ENCODE measurements at places on chromosomes 3 and 15. TPM values are rescaled to one million over a fixed set of nuclear protein-coding genes. Genes with fewer than 3 reads are reported as not detected.

DNA sequence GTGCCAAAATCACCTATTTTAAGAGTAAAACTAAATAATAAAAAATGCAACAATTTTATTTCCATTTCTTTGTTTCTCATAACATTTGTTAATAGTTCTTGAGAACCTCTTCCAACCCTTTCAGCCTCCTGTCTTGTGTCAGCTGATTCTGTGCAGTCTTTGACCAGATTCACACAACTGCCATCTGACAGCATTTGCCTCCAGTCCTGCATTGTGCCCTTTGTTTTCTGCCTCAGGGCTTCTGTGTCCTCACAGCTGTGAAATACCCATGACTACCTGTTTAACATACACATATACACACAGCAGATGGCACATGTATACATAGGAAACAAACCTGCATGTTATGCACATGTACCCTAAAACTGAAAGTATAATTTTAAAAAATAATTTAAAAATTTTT, 13.2 kb upstream of the CNTN6 start:
- DNase-seq, result no peak

Gene C15orf62
- 0.33 TPM for total RNA-seq

- DNase-seq, result no peak
Measured at GRCh38 chr15:74768771-74769342, 13.0 kb upstream of the CSK start.

Gene RAB11A
- 263 TPM for total RNA-seq

DNA sequence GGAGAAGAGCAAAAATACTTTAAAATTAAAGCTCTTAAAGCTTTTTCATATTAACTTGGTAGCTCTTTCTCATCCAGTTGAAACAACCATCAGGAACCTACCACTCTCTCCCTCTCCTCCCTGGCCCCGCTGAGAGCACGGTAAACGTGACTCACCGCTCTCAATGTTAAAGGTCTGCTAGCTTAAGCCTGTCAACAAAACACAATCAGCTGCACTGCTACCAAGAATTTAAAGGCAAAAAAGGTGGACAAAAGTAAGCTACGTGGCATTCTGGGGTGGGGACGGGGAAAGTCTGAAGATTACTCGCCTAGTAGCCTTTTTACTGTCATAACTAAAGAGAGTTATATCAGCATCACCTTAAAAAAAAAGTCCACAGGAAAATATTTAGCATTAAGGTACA, 8.4 kb upstream of the GP5 start:
- no peak for DNase-seq

DNA sequence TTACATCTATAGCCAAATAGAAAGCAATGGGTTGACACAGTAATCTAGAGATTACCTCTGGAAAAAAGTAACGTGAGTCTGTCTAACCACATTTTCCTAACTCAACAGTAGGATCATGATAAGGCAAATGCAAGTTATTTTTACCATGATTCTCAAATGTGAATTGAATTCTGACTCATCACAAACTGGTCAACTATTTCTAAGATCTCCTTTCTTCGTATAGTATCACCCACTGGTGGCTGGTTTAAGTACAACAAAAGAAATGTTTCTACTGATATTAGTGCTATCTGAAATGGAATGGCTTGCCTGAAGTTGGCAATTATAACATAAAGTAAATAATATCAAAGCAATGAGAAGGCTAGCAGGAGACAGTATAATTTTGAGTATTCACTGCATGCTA, 102.2 kb downstream of the ABI3BP start:
- no peak for DNase-seq

Gene DLEC1
- total RNA-seq, result not detected

Gene CCDC54
- not detected for total RNA-seq

DNA sequence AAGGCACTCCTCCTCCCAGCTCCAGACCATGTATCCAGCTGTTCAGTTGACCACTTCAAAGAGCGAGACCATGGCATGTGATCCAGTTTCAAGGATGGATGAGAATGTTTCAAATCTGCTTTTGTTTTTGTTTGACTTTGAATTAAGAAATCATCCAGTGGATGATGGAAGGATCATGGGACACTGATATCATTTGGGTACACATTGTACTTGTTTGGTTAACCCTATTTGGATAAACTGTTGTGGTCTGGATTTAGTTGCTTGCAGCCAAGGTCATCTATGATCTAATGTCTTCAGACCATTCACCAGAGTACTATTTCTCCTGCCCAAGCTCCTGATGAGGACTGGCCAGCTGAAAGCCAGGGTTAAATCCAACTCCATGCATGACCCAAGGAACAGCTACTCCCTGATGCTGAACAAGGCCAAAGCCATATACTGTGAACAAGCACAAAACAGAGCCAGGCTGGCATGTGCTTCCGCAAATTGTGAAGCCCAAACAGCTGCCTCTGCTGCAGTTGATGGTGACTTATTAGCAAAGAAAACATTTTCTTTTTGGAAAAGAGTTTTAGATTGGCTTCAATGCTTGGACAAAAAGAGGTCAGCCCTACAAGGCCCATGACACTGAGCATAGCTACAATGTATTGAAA, 5.2 kb upstream of the ADAMTS17 start:
- no peak for DNase-seq

Gene DVL3
- total RNA-seq, result 97.2 TPM

- DNase-seq, result no peak
Measured at GRCh38 chr15:101807345-101807945, 4.1 kb downstream of the OR4F6 start.

GRCh38 chr15:57184502-57184901, 191.8 kb upstream of the CGNL1 start:
- DNase-seq, result no peak

DNA sequence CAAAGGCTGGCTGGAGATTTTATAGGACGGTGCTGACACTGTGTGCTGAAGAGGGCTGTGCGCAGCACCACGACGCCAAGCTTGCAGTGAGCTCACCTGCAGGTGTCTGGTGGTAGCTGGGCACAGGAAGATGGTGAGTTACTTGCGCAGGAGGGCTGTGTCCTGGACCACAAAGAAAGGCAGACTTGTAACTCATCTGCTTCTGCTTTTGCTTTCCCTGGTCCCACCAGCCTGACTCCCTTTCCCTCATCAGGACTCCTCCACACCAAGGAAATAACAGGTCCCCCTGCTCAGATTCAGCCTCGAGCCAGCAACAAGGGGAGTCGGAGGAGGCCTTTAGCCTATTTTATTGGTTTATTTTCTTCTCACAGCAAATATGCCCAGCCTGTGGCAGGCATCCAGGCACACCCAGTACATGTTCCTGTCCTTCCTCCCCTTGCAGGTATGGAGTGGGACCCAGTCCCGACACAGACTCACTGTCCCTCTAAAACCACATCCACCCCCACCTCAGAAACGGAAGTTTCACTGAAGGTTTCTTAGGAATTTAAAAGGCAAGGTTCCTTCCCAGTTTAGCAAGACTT, 35.6 kb upstream of the FLNB start:
- no peak for DNase-seq

Gene TPRG1
- total RNA-seq, result not detected

DNA sequence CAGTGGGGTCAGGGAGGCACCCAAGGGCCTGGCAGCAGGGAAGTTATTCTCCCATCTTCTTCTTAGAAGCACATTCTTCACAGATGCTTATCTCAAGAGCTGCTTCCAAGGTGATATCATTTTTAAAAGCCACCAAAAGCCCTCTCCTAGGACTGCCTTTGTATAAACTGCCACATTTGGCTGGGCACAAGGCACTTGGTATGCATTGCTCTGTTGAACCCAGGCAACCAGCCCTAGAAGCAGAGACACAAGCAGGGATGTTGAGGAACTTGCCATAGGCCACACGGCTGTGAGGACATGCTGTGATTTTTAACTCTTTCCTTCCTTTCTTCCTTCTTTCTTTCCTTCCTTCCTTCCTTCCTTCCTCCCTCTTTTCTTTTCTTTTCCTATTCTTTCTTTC, 7.4 kb upstream of the SLC6A1 start:
- no peak for DNase-seq

- DNase-seq, result no peak
Measured at GRCh38 chr15:76501726-76502125, 165.2 kb downstream of the ISL2 start.

Gene PLEKHO2
- 11.1 TPM for total RNA-seq

- DNase-seq, result no peak
Measured at GRCh38 chr15:90607361-90607760, 77.6 kb downstream of the CRTC3 start.

DNA sequence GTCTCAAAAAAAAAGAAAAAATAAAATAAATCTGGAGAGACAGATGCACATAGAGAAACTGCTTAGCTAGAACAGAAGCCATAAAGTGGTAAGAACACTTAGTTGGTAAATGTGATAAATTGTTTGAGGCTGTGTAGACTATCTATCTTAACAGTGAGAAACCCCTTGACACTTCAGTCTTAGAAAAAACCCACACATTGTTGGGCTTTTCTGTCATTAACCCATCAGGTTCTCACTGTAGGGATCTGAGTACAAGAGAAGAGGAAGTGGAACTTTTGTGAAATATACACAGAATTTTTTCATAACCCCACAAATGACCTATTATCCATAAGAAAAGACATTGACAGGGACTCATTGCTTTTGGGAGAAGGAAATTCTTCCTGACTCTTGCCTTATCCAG, 24.4 kb downstream of the TP63 start:
- no peak for DNase-seq

- DNase-seq, result no peak
Measured at GRCh38 chr3:17207019-17207418, 322.3 kb downstream of the PLCL2 start.

- no peak for DNase-seq
Measured at GRCh38 chr15:65659502-65660052, 37.8 kb downstream of the SLC24A1 start.

- no peak for DNase-seq
Measured at GRCh38 chr15:76979331-76979925, 15.5 kb upstream of the PSTPIP1 start.

- no peak for DNase-seq
Measured at GRCh38 chr3:194984066-194984465, 286.9 kb downstream of the XXYLT1 start.

DNA sequence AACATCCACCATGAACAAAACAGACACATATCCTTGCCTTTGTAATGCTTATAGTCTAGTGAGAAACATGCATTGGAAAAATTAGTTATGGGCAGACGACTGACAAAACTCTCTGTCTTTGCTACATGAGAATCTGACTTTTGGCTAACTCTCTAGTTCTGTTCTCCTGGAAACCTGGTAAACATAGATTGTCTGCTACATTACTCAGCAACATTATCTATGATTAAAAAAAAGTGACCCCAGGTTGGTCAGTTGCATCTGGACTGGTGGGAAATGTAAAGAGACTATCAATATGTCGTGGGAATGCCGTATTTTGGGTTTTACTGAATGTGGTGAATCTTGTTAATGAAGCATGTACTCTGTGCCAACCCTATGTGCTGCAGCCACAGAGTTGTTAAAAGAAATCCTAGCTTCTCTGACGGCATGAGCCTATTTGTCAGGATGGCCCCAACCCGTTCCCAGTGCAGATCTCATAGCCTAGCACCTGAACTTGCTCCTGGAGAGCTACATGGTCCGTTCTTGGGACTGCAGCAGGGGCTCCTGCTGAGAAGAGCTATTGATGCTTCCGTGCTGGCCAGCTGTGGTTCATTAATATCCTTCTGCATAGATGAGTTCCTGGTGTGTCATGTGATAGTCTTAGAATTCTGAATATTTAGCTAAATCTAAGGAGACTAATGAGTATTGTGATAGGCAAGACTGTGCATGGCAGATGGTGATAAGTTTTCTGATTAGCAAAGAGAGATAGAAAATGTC, 311.7 kb upstream of the ZNF717 start:
- DNase-seq, result no peak

- DNase-seq, result no peak
Measured at GRCh38 chr15:100235030-100235617, 106.7 kb downstream of the ADAMTS17 start.

GRCh38 chr3:53255423-53255774, 423 bp downstream of the TKT start:
- DNase-seq, result no peak

GRCh38 chr3:94967196-94967595, 904.3 kb downstream of the NSUN3 start:
- DNase-seq, result no peak

DNA sequence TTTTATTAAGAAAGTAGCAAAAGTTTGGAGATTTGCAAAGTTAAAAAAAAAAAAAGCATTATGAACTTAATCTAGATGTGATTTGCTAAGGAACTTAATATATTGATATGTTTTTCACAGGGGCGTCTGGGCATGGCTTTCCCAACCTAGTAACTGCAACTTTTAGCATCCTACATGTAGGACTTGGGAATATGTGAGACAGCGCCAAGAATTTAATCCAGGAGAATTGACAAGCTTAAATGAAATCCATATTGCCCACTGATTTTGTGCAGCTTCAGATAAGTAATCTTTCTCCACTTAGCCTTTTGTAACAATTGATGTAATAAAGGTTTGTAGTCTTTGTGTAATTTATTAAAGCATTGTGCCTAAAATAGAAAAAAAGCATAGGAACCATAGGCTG, 982 bp upstream of the GABPB1 start:
- no peak for DNase-seq

Gene CAMKV
- total RNA-seq, result 0.85 TPM

DNA sequence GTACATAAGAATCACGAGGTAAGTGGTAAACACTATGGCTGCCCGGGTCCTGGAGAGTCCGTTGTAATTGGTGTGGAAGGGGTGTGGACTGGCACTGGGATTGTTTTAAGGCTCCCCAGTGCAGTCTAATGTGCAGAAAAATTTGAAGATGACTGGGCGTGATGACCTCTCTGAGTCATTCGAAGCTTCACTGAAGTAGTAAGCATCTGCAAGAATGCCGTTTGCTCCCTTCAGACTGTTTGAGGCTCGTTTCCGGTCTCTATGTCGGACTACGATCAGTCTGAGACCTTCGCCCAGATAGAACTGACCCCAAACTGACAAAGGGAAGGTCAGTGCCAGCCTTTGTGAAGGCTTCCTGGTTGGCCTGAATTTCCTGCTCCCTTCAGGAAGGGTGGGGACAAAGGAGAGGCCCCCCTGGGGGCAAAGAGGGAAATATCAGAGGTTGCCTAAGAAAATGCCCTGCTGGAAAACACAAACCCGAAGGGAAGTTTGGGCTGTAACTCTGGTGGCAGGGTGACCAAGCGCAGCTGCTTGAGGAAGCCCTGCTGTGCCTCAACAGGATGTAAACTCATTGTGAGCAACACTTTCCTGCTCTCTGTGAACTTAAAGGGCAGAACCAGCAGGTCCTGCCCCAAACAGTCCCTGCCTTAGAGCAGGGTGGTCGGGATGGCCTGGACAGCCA, 34.6 kb downstream of the BTD start:
- DNase-seq, result no peak

- DNase-seq, result no peak
Measured at GRCh38 chr3:139291276-139292051, 52.4 kb upstream of the MRPS22 start.

Gene CCRL2
- not detected for total RNA-seq

DNA sequence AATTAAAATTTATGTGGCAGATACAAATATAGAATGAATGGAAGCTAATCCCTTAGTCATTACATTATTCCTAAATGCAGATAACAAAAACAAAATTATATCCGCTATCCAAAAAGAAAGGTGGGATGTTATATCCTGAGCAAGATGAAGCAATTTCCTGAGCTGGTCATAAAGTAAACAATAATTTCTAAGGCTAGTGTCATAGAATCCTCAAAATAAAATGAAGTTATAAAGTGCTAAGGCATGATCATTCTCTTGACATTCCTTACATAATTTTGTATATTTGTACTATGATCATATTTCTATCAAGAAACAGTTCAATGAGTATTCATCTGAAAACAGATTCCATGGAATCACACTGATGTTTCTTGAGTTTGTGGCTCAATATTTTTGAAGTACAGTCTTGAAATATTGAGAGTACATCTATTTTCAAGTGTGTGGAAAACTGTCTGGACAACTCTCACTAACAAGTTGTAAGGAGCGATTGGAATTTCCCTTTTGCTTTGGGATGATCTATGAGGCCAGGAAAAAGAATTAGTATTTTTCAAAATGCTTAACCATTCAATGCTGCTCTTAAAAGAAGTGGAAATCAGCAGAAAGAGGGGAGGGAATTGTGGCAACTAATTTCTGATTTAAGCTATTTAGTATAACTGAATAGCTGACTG, 92.4 kb downstream of the ABI3BP start:
- no peak for DNase-seq

All from Panc1 (cell line).